ENCODE measurements at places on chromosomes 4 and X.

DNA sequence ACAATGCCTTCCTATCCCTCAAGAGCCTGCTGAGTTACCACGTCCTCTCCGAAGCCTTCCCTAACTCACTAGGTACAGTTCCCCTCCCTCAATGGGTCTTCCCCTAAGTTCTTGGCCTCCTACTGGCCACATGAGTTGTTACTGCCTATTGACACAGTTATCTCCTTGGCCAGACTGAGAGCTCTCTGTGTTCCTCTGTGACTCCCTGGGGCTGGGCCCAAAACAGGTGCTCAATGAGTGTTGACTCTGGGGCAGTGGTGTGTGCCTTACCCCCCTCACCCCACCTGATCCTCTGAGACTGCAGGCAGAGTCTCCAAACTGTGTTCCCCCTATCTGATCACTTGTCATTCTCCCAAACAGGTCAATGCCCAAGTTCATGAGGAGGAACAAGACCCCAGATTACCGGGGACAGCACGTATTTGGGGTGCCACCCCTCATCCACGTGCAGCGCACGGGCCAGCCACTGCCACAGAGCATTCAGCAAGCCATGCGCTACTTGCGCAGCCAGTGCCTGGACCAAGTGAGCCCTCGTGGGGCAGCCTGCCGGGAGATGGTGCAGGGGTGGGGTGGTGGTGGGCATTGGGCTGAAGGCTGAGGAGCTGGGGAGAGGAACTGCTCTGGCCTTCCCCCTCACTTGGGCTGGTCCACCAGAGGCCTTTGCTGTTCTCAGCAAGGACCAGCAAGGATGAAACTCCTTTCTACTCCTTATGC lies 72.6 kb downstream of the STARD8 start:
- no peak for DNase-seq

DNA sequence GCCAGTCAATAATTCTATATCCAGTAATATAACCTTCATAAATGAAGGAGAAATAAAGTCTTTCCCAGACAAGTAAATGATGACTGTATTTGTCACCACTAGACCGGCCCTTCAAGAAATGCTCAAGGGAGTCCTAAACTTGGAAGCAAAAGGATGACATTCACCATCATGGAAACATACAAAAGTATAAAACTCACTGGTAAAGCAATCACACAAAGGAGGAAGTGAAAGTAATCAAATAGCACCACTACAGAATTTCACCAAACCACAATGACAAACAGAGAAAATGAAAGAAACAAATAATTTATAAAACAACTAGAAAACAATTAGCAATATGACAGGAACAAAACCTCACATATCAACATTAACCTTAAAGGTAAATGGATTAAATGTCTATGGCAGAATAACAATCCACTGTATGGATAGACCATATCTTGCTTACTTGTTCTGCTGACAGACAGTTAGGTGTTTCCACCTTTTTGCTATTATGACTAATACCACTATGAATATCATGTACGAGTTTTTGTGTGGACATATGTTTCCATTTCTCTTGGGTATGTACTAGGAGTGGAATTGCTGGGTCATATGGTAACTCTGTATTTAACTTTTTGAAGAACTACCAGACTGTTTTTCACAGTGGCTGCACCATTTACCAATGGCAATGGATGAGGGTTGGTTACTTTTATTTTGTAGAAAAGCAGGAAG lies 44.9 kb downstream of the NAT8L start:
- DNase-seq, result no peak

- no peak for DNase-seq
These were observed 481.5 kb downstream of the BCOR start for GRCh38 chrX:39616098-39616729.

DNA sequence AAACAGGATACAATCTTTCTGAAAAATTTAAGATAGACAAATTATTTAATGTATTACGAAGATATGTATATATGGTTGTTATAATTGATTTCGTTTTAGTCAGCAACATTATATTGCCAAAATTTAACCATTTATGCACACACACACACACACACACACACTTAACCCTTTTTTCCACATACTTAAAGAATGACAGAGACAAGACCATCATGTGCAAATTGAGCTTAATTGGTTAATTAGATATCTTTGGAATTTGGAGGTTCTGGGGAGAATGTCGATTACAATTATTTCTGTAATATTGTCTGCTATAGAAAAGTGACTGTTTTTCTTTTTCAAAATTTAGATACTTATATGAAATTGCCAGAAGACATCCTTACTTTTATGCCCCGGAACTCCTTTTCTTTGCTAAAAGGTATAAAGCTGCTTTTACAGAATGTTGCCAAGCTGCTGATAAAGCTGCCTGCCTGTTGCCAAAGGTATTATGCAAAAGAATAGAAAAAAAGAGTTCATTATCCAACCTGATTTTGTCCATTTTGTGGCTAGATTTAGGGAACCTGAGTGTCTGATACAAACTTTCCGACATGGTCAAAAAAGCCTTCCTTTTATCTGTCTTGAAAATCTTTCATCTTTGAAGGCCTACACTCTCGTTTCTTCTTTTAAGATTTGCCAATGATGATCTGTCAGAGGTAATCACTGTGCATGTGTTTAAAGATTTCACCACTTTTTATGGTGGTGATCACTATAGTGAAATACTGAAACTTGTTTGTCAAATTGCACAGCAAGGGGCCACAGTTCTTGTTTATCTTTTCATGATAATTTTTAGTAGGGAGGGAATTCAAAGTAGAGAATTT lies 5.2 kb downstream of the ALB start:
- no peak for DNase-seq

DNA sequence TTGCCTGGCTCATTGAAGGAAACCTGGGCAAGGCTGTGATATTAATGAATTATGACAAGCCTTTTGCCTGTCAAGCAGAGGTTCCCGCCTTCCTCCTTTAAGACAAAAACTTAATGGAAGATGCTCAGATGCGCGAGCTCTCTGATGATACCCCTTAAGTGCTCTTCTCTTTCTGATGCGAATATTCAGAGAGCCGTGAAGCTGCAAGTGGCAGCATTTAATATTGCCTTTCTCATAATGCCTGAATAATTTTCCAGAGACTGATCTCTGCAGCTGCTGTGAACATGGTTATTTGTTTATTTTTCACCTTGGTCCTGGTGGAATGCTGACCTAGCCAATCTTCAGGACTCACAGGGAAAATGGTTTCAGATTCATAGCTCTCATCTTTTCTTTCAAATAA lies 251.8 kb downstream of the TENM3 start:
- no peak for DNase-seq

GRCh38 chr4:7828011-7828720 lies 111.5 kb downstream of the AFAP1 start:
- peak; percentile 80 for DNase-seq

DNA sequence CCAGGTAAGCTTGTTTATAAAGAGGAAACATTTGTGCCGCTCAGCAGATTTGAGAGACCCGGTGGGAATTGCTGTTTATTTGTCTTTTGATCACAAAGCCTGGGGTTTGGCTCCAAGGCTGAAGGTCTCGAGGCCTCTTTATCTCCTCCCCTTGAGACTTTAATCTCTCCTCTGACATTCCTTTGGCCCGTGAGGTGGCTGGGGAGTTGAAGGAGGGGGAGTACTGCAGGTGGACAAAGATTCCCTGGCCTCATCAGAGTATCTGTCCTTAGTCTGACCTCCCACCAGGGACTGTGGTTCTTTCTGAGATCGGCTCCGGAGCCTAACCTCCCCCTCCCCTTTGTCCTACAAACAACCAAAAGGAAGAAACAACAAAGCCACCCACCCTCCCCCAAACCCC lies 216.5 kb downstream of the MID1IP1 start:
- DNase-seq, result no peak

- no peak for DNase-seq
These were observed 2.6 kb downstream of the ARHGAP10 start for GRCh38 chr4:147734496-147734895.

DNA sequence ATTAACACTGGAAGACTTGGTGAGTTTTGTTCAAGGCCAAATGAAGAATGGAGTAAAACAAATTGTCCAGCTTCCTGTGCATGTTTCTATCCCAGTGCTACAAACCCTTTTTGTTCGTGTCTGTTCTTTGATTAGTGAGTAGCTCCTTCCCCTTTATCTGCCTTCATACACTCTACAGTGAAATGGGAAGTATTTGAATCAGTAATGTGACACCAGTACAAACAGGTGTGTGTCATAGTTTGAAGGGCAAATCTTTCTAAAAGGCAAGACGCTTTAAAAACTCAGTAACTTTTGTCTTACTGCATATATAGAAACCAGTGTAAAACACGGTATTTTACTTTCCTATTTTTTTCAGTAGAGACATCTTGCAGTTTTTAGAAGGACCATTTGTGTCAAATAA lies 5.9 kb downstream of the ARHGEF38 start:
- DNase-seq, result no peak

- DNase-seq, result no peak
These were observed 57.2 kb downstream of the FAM53A start for GRCh38 chr4:1626941-1627340.

DNA sequence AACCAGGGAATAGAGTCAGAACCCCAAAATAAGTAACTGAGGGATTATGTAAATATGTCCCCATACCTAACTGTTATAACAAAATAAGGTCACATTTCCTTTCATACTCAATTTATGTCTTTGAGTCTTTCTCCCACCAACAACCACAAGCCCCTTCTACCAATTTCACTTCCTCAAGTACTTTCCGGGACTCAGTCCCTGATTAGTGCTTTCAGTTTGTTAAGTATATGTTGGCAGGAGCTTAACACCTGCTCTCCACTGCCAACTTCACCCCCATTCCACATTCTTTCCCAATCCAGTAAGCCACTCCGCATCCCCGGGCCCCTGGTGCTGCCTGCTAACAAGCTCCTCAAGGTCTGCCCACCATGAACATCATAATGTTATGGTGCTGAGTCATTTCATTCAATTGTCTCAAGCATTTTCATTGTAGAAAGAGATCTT lies 71.3 kb upstream of the SPRY1 start:
- DNase-seq, result no peak

DNA sequence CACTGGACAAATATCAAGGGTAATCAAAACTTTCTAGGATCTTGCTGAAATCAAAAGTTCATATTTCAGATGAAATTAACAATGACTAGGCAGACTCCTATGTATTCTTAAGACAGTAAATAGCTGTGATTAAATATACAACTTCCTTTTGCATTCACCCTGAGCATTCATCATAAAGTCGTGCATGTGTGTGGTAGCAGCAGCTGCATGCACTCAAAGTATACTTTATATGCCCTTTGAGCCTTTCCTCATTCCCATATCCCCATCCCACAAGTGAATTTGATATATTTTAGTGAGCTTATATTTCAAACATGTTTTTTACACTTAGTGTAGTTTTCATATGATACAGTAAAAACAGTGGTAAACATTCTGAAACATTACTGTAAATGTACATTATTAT lies 959.0 kb downstream of the C4orf33 start:
- no peak for DNase-seq

DNA sequence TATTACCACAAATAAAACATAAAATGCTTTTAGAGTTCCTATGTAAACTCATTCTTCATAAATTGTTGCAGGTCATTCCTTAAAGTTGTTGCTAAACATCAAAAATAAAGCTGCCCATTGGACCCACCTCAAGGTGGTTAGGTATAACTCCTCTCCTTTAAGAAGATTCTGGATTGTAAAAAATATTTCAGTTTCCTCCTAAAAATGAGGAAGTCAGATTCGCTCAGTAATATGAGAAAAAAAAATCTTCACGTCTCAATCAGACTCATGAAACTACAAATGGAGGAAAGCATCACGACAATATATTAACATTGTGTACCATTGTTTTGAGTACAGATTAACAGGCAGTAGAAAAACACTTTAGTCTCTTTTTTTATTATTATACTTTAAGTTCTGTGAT lies 105.9 kb downstream of the DDX60 start:
- DNase-seq, result no peak

DNA sequence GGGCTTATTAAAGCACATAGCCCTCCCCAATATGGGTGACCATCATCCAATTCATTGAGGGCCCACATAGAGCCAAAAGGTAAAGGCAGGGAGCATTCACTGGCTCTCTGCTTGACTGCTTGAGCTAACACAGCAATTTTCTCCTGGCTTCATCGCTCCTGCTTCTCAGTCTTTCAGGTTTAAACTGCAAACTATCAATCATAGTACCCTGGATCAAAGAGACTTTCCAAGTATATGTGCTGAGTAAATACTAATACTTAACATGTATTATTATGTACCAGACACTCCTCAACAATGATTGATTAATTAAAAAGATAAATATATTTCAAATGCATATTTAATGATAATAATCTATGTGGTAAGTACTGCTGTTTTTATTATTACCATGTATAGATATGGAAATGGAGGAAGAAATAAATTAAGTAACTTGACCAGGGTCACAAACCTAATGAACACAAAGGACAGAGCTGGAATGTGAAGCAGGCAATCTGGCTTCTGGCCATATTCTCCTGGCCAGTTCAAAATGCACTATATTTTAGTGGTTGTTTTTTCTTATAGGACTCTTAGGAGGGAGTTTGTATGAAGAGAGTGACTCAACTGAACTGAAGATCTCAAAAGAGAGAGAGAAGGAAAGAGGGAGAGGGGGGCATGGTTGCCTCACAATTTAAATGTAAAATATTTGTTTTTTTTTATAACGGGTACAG lies 1197.3 kb downstream of the TECRL start:
- DNase-seq, result no peak

- DNase-seq, result no peak
These were observed 888 bp downstream of the RAB28 start for GRCh38 chr4:13483136-13483767.

All from dorsolateral prefrontal cortex (tissue), 122 donors.